ENCODE measurements at places on chromosomes 1 and 21.

GRCh38 chr1:20037877-20038276 is 32.1 kb upstream of the PLA2G5 start:
- DNase-seq: no peak

- DNase-seq: no peak
These were observed 326.7 kb downstream of the PAPPA2 start for GRCh38 chr1:176789571-176790090.

DNA sequence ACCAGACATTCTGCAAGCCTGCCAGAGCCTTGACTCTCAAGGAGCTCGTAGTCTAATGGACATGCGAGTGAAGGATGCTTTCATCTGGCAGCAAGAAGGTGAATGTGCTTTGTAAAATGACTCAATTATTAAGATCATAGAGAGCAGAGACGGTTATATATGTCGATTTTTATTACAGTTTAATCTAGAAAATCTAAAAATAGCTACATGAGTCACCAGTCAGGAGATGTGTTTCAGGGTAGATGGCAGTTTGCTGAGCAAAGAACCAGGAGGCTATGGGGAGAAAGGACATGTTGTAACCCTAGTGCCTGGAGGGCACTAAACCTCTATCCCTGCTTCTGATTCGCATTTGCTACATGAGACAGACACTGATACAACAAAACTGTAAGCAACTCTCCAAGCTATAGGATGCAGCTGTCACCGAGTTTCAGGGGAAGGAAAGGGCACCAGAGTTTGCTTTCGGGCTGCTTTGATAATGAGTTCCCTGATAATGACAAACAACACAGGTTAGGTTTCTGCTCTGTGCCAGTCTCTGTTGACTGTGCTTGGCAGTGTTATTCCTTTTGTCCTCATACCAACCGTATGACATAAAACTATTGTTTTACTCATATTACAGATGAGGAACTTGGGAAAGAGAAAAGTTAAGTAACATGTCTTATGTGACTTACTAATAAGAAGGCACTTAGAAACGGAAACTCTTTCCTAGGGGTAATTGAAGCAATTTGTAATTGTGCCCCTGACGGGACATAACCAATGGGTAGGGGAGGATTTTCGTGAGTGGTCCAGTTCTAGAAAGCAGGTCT is 43.2 kb downstream of the C1orf198 start:
- no peak for DNase-seq

DNA sequence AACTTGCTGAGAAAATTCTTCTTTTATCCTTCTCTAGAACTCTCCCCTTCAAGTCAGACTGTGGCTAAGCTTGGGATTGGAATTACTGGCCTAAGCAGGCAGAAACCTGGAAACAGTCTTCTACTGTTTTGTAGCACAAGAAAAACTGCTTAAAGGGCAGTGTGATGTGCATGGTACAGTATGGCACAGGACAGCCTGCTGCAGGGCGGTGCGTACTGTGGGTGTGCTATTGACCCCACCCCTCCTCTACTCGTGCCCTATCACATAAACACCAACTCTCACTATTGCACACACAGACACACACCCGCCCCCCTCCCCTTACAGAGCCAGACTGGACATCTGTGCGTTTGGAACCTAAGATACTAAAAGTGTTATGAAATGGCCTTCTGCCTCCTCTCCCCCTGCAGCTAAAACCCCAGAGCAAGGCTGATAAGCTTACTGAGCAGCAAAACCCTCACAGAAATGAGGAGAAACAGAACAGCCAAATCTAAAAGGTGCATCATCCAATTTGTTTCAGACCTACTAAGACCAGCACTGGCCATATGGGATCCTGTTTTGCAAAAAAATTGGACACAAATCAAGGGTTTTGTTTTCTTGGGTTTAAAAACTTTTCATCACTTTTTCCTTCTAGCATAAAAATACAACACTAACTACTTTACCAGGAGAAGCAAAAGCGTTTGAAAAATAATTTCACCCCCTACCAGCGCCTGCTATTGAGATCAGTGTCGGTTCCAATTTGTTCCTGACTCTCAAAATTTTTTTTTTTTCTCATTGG is 355.8 kb upstream of the LYPLAL1 start:
- DNase-seq: no peak

DNA sequence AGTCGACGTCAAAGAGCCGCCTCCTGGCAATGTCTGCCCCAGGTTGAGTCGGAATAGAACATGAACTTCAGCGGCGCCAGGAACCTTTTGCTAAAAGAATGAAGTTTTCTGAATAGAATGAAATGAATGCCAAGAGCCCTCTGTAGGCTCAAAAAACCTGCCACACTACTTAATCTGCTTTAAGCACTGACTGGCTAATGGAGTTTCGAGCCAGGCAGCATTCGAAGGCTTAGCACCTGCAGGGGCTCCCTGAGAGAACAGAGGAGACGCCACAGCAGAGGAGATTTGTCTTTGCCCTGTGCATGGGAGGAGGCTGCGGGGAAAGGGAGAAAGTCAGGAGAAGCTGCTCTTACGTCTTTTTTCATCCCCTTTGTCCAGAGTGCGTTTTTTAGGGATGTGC is 641.7 kb downstream of the AJAP1 start:
- DNase-seq: no peak

- no peak for DNase-seq
These were observed 2.5 kb upstream of the JUN start for GRCh38 chr1:58786184-58786926.

GRCh38 chr21:43942621-43943020 is 69.5 kb upstream of the TRAPPC10 start:
- DNase-seq: no peak

DNA sequence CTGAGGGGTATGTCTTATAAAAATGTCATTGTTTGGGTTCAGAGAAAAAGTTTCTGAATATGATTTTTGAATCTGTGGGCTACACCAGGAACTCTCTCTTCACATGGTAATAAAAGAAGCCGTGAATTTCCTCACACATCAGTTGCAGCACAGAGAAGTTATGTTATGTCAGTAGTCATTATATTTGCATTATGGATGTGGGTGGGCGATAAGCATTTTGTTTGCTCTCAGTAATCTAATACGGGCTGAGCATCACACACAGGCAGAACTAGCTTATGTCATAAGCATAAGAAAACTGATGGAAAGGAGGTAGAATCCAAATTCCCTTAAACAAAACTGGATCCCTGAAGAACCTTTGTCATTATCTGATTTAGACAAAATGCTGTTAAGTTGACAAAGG is 70.8 kb downstream of the PRDM2 start:
- no peak for DNase-seq

GRCh38 chr1:26164036-26164860 is 4.5 kb downstream of the C1orf232 start:
- no peak for DNase-seq

GRCh38 chr1:116763116-116763786 is 9.0 kb downstream of the CD2 start:
- no peak for DNase-seq

DNA sequence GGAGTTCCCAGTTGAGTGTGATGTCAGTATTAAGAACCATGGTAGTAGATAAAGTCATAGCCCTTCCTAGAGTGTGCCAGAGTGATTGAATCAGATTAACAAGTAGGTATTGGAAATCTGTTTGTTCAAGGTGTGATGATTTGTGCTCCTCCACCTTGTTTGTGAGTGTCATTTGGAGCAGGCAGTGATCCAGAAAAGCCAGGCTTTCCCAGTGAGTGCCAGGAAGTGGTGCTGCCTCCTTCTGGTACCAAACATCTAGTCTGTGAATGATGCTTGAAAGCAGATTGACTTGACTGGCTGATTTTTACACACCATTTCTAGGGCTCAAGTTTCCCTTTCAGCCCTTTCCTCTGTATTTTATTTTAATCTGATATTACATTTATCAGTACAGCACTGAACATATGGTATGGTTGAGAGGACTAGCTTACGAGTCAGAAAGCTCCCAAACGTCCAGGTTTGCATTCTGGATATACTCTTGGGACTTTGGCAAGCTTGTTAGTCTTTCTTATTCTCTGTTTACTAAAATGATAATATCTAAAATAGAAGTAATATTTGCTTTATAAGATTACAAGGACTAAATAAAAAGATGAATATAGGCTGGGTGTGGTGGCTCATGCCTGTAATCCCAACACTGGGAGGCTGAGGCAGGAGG is 100.7 kb downstream of the PATJ start:
- DNase-seq: no peak

- no peak for DNase-seq
These were observed 557.2 kb downstream of the MATN1 start for GRCh38 chr1:30166174-30166573.

DNA sequence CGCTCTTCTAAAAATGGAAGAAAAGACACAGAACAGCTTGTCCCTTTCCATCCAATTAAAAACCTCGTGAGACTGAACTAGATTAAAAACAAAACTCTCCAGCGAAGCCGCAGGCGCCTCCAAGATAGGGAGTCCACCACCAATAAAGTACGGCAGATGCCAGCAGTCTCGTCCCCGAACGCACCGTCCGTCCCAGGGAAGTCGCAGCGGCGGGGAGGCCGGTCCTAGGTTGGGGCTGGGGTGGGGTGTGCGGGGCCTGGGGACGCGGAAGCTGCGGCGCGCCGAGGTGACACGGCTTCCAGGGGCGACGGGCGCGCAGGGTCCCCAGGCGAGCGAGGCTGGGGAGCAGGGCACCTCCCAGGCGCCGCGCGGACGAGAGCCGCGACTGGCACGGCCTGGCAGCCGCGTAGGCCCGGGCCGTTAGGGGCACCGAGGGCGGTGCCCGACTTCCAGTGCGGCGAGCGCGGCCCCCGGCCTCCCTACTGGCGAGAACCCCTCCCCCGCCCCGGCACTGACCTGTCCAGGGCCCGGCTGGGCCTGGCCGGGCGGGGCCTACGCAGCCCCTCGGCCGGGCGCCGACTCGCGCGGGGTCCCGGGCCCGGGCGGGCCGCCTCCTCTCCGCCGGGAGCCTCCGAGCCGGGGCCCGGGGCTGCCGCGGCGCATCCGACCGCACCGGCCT is 28.3 kb upstream of the A3GALT2 start:
- no peak for DNase-seq

GRCh38 chr1:208089149-208089548 is 155.0 kb downstream of the PLXNA2 start:
- no peak for DNase-seq

DNA sequence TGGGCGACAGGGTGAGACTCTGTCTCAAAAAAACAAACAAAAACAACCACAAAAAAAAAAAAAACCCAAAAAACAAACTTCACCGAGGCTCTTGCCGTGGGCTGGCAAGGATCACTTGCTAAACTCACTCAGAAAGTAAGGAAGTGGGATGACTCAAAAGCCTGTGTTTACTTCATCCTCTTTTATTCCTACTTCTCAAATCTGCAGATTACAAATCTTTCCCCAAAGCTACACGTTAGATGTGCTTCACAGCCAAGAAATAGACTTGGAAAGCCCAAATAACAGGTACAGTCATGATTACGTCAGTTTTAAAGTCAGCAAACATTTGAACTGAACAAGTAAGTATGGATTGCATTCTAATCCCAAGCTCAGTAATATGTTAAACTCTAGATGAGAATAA is 359.3 kb downstream of the ADGRL2 start:
- no peak for DNase-seq

DNA sequence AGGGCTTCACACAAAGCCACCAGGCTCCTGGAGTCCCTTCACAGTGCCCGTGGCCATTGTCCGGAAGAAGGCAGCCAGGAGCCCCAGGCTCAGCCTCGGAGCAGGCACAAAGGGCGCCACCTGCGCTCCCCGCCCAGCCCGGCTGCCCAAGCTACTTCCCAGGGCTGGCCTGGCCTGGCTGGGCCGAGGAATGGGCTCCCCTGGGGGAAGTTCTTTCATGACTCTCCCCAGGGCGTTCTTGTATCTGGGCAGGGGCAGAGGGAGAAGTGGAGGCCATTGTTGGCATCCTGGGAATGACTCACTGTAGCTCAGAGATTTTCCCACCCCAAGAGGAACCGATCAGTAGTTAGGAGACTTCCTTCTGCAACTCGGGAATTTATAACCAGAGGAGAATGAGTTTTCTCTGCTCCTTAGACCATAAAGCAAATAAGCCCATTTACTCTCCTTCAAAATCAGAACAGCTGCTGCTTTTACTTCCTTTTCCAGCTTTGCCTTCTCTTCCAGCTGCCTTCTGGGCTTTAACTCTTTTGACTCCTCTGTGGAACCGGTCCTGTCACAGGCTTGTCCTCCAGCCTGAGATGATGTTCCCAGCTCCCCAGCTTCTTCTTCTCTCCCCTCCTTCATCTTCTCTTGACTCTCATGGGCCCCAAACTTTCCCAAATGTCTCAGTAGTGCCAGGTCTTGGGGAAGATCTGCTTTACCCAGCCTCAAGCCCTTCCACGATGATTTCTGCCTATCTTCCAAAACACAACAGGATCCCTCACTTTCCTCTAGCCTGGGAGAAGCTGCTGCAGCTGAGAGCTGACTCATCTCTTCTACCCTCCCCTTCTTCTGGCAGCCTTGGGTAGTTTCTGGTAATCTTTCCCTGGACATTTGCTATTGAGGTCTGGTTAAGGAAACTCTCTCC is 118.7 kb upstream of the CD34 start:
- no peak for DNase-seq

GRCh38 chr1:71270394-71270915 is 189.6 kb upstream of the ZRANB2 start:
- DNase-seq: no peak

DNA sequence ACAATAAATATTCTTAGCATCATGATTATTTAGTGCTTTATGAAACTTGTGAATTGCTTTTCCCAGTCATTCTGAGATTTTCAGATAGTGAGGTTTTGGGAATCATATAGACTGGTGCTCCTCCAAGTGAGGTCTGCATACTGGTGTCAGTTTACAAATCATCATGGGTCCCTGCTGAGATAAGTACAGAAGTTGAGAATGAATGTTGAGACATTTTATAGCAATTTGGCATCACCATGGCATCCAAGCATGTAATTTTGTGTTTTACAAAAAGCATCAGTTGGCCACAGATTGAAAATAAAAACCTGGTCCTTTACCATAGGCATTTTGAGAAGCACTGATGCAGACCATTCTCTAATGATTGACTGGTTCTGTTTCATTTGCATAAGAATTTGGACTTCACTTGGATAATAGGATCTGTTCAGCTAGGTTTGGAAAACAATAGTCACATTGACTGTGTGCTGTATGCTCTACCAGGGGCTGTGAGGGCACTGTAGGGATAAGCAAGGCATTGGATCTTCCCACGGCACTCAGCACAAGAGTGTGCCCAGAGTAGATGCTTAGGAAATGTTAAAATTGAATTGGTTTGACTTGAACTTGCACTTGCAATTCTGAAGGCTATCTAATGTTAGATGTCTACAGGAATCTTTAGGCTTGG is 79.0 kb upstream of the JUN start:
- DNase-seq: peak; percentile 19

- DNase-seq: no peak
These were observed 62.5 kb downstream of the CHD5 start for GRCh38 chr1:6117624-6118023.

DNA sequence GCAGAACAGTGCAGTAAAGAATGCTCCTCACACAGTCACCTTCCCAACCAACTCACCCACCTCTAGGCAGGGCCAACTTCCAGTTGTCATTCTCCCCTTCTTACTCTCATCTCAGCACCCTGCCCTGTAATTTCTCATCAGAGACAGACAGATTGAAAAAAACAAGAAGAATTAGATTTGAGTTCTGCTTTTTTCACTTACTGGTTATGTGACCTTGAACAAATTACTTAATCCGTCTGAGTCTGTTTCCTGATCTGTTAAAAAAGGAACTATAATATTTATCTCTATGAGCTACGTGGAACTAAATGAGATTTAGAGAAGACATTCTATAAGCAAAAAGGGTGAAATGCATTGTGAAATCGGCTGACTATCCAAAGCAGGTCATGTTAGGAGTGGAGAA is 330.3 kb downstream of the ZNF326 start:
- DNase-seq: no peak

All from C1 segment of cervical spinal cord (tissue), 14 donors.